ENCODE measurements at places on chromosomes 3 and 15. TPM values are rescaled to one million over a fixed set of nuclear protein-coding genes. Genes with fewer than 3 reads are reported as not detected.

Gene MB21D2
- 2.9 TPM for total RNA-seq

Gene GOLGA6L10
- 0.20 TPM for total RNA-seq

Gene ZMAT3
- total RNA-seq, result 20.2 TPM

Gene SLC22A14
- total RNA-seq, result 1.5 TPM

Gene GAP43
- 0.39 TPM for total RNA-seq

Gene PXK
- total RNA-seq, result 40.4 TPM

Gene GNAT1
- total RNA-seq, result not detected

Gene CDHR4
- total RNA-seq, result not detected

Gene POPDC2
- total RNA-seq, result under 0.01 TPM

Gene IGSF11
- total RNA-seq, result not detected

Gene TRIM42
- not detected for total RNA-seq

Gene NUP210
- total RNA-seq, result not detected

Gene CCDC80
- total RNA-seq, result 87.8 TPM

Gene MORC1
- not detected for total RNA-seq

Gene ZNF660
- 1.8 TPM for total RNA-seq

Gene GOLGA8S
- not detected for total RNA-seq

Gene NMB
- total RNA-seq, result 1.8 TPM

Gene MED12L
- total RNA-seq, result 0.37 TPM

Gene EFL1
- 21.7 TPM for total RNA-seq

Gene SLC24A1
- 9.0 TPM for total RNA-seq

Gene SEMA3B
- 0.59 TPM for total RNA-seq

Gene TNFAIP8L3
- total RNA-seq, result 21.5 TPM

Gene NMNAT3
- total RNA-seq, result 1.1 TPM

Gene ROPN1
- total RNA-seq, result not detected

Gene PIGBOS1
- total RNA-seq, result 5.1 TPM

Gene NRROS
- total RNA-seq, result 3.3 TPM

Gene FBXO45
- total RNA-seq, result 14.7 TPM

Gene TEX55
- total RNA-seq, result not detected

Gene KLHL40
- not detected for total RNA-seq

Measured in subcutaneous preadipocyte (primary cell).